ENCODE measurements at places on chromosomes 1 and 21.

DNA sequence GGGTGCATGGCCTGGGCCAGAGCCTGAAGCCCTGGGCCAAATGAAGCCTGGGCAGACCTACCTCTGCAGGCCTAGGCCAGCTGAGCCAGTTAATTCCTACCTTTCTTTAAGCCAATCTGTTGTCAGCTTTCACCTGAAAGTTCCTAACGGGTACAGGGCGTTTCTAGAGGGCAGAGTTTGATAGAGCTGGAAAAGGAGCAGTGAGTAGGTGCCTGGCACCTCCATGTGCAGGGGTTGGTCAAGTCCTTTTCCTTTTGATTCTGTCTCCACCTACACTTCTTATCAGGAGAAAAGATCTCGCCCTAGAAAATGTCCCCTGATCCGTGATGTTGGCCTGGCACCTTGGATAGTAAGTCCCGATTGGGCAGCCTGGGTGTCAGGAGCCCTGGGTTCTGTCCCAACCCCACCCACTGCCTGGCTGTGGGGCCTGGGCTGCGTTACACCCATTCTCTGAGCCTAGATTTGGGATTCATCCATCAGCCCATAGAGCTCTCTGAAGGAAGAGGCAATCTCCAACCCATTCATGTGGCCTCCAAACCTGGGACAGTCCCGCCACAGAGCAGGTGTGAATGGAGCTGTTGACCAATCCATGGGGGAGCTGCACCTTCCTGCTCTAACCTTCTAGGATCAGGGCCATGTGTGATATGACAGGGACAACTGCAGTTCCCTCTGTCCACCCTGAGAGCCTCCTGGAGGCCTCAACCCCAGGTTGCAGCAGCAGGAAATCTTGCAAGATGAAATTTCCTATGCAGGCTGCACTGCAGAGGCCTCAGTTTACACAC lies 304.3 kb downstream of the MATN1 start:
- no peak for DNase-seq

GRCh38 chr1:211135342-211135950 lies 1.5 kb upstream of the KCNH1 start:
- peak; percentile 70 for DNase-seq

DNA sequence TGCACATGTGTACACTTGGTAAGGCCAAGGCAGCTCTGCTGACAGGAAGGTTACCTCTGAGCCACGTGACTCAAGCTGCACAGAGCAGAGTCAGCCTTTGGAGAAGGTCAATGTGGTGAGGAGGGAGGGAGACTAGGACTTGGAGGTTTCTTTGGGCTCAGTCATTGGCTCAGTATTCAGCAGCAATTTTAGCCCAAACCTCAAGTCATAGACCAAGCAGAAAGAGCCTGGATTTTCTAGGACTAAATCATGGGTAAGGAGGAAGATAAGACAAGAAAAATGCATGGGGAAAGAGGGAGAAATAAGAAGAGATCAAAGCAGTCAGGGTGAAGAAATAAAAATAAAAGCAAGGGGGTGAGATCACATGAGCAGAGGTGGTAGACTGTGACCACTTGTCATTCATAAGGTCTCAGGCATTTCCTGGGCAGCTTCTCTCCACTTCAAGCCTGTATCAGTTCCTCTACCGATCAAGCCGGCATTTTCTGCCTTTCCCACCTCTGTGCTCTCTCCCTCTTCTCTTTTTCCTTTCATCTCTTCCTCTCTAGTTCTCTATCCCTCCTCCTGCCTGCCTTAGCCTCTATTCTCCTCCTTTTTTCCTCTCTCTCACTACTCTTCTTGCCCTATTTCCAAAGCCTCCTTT lies 51.7 kb upstream of the DUSP10 start:
- DNase-seq: no peak

GRCh38 chr21:42039470-42039901 lies 29.3 kb upstream of the ZBTB21 start:
- DNase-seq: no peak

DNA sequence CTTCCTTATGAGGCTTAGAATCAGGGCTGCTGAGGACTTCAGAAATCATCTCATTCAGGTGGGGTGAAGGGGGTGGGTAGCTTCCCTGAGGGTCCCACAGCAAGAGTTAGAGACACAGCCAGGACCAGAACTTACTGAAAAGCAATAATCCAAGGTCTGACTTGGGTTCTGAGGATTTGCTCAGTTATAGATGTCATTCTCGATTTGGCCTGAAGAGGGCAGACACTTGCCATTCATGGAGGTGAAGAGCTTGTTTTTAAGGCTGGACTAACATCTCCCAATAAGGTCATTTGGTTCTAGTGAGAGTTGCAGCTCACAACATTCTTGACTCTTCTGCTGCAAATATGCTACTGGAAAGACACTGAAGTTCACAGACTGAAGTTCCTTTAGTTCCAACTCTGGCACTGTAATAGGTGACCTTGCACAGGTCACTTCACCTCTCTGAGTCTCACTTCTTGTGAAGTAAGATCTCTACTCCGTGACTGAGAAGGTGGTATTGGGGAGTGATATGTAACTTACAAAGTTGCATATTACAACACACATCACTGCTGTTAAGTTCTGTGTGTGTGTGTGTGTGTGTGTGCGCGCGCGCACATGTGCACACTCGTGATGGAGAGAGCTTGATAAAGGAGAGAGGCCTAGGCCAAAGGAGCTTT lies 69.8 kb upstream of the DIRAS3 start:
- DNase-seq: peak; percentile 76

DNA sequence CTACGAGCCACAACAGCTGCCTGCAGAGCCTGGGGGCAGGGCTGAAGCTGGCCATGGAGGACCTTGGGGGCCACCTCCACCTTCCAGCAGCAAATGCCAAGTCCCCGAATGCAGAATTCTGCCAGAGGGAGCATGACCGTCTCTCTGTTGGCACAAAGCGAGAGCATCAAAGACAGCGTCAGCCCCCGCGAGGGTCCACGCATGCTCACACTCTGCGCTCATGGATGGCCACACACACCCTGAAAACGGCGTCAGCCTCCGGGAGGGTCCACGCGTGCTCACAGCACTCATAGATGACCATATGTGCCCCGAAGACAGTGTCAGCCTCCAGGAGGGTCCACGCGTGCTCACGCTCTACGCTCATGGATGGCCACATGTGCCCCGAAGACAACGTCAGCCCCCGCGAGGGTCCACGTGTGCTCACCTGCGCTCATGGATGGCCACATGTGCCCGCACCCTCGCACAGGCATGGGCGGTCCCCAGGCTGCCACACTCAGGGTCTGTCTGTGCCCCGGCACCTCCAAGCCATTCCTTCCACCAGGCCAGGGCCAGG lies 46.5 kb downstream of the MORN1 start:
- DNase-seq: no peak

- no peak for DNase-seq
Observed at GRCh38 chr21:19830446-19830845, 1167.8 kb upstream of the NCAM2 start.

DNA sequence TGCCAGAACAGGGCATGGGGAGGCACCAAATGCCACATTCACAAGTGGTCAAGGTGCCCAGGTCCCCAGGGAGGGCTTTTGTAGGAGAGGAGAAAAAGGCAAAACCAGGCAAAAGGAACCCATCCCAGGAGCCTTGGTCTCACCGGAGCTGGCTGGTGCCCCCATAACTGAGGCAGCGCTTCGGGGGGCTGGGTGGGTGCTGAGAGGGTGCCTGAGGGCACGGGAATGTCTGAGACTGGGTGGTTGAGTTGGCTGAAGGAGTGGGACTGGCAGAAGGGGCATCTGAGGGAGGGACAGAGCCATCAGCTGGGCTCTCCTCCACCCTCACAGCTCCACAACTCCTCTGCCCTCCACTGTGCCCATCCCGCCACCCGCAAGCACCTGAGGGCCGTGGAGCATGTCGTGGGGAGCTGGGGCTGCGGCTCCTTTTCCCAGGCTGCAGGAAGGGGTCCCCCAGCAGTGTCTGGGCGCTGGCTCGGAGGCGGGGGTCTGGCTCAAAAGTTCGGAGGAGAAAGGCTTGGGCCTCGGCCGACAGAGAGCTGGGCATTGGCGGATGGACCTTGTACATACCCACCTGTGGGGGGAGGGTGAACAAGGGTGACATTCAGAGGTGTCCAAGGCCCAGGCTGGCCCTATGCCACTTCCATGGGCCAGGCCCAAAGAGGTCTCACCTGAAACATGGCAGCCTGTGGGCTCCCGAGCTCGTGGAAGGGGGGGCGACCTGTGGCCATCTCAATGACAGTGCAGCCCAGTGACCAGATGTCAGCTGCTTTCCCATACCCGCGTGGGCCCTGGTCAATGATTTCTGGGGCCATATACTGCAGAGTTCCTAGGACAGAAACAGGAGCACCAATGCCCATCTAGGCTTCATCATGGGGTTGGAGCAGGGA lies 8.5 kb downstream of the MAP3K6 start:
- DNase-seq: no peak

- no peak for DNase-seq
Observed at GRCh38 chr1:110671361-110671760, 3.4 kb downstream of the KCNA3 start.

GRCh38 chr1:71413441-71414175 lies 332.8 kb upstream of the ZRANB2 start:
- no peak for DNase-seq

GRCh38 chr1:145960468-145961108 lies 2.8 kb upstream of the LIX1L start:
- DNase-seq: no peak

GRCh38 chr1:56248138-56248537 lies 331.2 kb downstream of the PLPP3 start:
- DNase-seq: no peak

DNA sequence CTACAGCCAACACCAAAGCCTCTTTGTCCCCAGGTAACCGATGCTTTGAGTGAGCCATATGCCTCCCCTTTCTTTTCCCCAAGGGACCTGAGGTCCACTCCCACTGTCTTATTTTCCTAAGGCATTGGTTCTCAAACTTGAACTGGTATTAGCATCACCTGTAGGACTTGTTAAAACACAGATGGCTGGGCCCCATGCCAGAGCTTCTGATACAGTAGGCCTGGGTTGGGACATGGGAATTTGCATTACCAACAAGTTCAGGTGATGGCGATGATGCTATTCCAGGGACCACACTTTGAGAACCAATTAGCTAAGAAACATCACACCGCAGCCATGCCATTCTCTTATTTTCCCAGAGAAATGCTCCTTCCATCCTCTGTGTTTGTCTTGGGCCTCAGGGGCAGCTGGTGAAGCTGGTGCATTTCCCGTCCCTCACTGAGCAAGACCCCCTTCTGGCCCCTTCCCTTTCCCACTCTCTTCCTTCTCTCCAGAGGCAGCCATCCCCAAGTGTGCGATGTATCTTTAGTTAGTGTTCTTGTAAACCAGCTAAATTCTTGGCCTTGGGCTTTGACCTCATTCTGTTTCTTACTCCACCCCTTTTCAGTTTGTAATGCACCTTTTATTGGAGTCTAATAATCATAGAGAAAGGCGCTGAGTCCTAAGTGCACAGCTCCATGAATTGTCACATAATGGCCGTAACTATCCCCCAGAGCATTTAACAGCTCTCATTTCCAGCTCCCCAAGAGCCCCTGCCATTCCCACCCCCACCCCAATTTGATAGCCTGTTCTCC lies 14.2 kb upstream of the TTC22 start:
- no peak for DNase-seq

DNA sequence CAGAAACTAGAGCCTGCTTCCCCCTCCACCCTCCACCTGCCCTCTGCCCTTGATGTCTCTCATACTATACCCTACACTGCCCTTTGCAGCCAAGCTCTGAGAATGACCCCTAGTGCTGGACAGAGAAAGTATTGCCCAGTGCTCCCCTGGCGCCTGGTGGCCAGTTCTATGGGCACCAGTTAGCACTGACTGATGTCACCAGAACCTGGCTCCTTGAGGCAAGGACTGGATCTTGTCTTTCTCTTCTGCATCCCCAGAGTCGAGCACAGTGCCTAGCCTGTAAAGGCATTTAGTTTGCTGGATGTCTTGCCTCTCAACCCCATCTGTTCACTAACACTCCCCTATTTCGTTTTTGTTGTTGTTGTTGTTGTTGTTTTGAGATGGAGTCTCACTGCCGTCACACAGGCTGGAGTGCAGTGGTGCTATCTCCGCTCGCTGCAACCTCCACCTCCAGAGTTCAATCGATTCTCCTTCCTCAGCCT lies 5.9 kb downstream of the PHLDA3 start:
- DNase-seq: peak; percentile 73
